ENCODE measurements at places on chromosomes 7 and 10. TPM values are rescaled to one million over a fixed set of nuclear protein-coding genes. Genes with fewer than 3 reads are reported as not detected.

- DNase-seq, result no peak
Measured at GRCh38 chr7:130294314-130294713, 1.4 kb downstream of the CPA4 start.

- DNase-seq, result no peak
Measured at GRCh38 chr10:1424648-1425047, 312.7 kb downstream of the ADARB2 start.

The NXPH1 gene
- not detected for total RNA-seq

The PAX4 gene
- total RNA-seq, result not detected

DNA sequence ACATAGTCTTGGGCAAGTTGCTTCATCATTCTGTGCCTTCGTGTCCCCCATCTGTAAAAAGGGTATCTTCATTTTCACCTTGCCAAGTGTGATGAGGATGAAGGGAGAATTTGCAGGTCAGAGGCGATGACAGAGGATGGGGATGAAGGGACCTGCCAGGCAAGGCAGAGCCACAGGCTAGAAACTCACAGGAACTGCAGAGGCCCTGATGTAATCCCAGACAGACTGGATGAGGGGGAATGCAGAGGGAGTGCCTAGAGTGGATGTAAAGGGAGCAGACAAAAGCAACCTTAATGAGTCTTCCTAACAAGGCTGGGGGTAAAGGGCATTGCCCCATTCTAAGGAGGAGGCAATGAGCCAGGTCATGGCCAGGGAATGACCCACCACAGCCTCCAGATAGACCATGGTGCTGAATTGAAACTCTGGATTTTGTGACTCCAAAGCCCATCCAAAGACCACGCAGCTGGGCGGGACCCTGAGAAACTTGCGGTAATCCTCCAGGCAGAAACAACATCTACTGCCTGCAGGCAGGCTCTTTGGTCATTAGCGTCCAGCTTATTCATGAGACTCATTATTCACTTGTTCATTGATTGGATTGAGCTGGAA is 1.9 kb downstream of the ANTXRL start:
- DNase-seq, result no peak

DNA sequence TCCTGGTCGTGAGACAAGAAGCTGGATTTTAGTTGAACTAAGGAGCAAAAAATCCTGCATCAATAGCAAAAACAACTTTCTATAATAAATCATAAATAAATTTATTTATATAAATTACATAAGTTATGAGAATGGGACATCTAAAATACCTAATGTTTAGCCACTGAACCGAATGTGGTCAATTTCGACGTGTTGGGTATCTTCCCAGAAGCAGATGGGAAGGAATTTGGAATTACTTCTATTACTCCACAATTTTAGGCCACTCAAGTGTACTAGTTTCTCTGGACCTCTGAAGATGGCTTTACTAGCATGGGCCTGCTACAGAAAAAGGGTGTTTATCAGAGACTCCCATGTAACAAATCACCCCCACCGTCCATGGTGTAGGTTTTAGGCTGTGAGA is 172.0 kb downstream of the PRPF18 start:
- DNase-seq, result no peak
